ENCODE measurements at places on chromosomes 2 and 18.

DNA sequence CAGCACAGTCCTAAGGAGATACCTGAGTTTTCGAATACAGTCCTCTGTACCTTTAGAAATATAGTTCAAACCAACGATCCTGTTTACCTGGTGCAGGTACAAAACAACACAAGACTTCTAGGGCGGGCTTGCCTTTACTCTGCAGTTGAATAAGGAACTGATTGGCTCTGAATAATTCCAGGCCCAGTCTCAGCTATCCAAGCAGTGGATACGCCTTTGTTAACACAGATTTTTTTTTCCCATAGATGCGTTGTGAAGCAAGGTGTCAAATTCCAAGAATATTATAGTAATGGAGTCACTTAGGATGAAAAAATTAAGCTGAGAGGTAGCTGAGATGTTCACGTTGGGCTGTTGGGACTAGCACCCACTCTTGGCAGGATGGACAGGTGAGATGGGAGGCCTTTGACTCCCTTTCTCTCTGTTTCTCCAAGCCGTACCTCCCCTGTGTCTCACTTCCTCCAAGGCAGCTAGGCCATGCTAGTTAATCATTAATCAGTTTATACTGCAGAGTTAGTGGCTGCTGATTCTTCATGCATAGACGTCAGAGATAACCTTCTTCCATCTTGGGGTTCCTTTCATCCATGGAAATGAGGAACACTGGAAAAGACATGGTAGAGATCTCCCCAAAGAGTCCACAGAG is 380.8 kb upstream of the ACVR2A start:
- no peak for DNase-seq

- no peak for DNase-seq
Measured at GRCh38 chr2:40369267-40370006, 82.5 kb downstream of the SLC8A1 start.

GRCh38 chr2:138365581-138365980 is 136.0 kb upstream of the SPOPL start:
- DNase-seq, result no peak

GRCh38 chr2:224934526-224935188 is 107.6 kb downstream of the DOCK10 start:
- no peak for DNase-seq

GRCh38 chr2:173862612-173863217 is 102.5 kb downstream of the SP3 start:
- no peak for DNase-seq

- no peak for DNase-seq
Measured at GRCh38 chr2:28071221-28071620, 180.7 kb downstream of the BABAM2 start.

- no peak for DNase-seq
Measured at GRCh38 chr2:2823061-2823753, 492.1 kb upstream of the MYT1L start.
